ENCODE measurements at places on chromosomes 12 and 14.

- peak; percentile 17 for DNase-seq
These were observed 84.1 kb upstream of the RESF1 start for GRCh38 chr12:31874961-31875608.

DNA sequence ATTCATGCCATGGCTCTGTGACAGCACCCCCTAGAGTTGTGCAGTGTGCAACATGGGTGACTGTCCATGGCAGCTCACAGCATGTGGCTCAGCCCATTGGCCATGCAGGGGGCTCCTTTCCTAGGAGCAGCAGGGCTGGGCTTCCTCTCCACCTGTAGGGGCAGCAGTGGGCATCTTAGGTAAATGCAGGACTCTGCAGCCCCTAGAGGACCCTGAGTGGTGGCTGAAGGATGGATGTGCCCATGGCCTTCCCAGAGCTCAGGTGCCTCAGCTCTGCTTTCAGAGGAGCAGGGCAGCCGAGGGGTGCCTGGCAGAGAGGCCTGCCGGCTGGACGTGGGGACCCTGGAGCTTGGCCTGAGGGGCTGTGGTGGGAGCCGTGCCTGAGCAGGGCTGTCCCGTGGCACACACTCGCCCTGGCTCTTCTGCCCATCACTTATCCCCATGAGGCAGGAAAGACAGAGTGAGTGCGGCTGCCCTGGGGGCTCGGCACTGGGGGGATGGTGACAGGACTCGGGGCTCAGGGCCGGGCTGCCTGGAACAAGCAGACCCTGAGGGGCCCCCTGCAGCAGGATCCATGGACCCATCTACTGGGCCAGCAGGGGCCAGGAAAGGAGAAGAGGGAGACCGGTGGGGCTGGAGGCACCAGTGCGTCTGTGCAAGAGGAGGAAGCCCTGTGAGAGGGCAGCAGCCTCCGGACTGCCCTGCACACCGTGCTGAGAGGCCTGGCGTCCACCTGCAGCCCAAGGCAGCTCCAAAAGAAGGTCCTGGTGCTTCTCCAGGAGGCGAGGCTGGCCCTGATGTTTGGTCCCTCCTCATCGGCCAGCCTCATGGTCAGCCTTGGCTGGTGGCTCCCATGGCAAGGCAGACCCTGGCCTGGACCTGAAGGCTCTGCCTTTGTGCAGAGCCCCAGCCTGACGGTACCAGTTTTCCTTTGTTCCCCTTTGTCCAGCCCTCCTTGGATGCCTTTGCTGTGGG, 7.6 kb downstream of the ADSS1 start:
- no peak for DNase-seq

GRCh38 chr12:1837541-1838204, 17.3 kb downstream of the LRTM2 start:
- no peak for DNase-seq

GRCh38 chr12:95700316-95700785, 90.2 kb downstream of the NTN4 start:
- no peak for DNase-seq

DNA sequence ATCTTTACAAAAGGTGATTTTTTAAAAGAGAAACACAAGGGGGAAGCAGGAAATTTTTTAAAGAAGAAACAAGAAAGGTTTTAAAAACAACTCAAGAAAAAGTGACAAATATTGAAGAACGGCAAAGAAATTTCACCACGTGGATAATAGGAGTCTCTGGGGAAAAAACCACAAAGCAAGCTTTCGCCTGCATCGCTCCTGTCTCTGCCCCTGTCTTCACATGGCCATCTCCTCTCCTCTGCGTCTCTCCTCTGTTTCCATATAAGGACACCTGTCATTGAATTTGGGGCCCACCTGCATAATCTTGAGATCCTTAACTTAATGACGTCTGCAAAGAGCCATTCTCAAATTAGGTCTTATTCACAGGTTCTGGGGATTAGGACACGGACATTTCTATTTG, 175.8 kb downstream of the ETV6 start:
- DNase-seq, result no peak

- no peak for DNase-seq
These were observed 269.4 kb upstream of the NOVA1 start for GRCh38 chr14:26867171-26867757.

DNA sequence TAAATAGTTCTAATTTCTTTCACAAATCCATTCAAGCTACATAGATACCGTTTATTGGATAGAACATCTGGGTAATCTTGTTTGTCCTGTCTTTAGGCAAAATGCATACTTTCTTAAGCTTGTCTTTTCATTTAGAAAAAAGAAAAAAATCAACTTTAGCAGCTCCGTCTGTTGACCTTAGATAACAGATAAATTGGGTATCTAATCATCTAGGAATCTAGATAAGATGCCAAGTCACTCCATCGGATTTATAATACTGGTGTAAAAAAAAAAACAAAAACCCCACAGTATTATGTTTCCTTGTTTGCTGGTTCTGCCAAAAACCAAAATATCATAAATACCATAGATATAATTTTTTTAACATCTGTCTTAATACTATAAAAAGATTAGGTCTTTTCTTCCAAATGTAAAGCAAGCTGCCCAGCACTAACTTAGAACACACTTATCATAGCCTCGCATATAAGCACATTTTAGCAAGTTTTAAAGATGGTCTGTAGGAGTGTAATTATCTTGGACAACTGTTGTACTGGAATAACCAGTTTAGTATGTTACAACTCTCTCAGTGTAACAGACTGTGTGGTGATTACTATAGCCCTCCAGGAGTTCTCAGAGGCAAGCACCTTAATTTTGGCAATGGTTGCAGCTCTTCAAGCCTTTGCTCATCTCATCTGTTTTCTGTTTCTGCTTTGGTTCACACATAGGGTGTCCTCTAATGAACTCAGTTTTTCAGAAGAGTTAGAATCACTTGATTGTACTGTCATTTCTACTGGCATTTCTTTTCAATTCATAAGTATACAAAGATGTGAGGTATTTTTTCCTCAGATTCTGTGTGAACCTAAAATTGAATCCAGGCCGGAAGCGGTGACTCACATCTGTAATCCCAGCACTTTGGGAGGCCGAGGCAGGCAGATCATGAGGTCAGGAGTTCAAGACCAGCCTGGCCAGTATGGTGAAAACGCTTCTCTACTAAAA, 83.1 kb downstream of the ANO6 start:
- no peak for DNase-seq

DNA sequence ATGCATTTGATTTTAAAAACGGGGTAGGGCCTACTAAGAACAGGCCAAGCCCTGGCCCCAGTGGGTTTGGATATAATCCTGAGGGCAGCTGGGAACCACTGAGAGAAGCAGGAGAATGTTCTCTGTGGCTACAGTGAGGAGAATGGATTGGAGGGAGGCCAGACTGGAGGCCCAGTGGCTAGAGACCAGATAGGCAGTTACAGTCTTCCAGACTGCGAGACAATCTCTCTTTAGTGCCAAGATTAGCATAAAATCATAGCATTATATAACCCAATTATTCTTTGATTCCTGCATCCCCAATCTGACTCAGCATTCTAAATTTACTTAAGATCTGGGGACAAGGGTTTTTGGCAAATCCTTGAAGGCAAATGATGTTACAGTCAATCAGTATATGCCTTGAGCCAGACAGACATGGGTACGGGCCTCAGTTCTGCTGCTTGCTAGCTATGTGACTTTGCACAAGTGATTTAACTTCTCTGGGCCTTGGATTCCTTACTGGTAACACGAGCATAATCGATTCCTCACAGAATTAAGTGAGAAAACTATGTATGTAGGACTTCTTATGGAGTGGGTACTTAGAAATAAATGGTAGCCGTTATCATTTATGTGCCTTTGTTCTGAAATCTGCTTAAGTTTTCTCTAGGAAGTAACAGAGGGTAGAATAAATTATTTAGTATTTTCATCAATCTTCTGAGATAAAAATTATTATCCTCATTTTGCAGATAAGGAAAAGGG, 18.3 kb downstream of the NINJ2 start:
- DNase-seq, result no peak

DNA sequence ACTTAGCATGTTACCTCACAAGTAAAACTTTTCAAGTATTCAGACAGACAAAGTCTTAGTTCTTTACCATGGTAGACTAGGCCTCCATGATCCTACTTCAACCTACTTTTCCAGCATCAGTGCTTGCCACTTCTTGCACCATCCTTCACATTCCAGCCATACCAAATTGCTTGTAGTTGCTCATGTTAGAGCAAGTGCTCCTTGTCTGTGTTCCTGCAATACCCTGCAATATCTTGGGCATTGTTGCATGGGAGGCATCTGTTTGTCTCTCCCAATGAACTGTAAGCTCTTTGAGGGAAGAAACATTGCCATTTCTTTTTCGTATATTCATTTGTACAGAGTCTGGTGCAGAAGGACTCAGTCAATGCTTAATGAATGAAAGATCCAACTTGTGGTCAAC, 78.0 kb downstream of the SRGAP1 start:
- DNase-seq, result no peak

- DNase-seq, result no peak
These were observed 107.4 kb downstream of the PPP1R12A start for GRCh38 chr12:79827484-79827883.

DNA sequence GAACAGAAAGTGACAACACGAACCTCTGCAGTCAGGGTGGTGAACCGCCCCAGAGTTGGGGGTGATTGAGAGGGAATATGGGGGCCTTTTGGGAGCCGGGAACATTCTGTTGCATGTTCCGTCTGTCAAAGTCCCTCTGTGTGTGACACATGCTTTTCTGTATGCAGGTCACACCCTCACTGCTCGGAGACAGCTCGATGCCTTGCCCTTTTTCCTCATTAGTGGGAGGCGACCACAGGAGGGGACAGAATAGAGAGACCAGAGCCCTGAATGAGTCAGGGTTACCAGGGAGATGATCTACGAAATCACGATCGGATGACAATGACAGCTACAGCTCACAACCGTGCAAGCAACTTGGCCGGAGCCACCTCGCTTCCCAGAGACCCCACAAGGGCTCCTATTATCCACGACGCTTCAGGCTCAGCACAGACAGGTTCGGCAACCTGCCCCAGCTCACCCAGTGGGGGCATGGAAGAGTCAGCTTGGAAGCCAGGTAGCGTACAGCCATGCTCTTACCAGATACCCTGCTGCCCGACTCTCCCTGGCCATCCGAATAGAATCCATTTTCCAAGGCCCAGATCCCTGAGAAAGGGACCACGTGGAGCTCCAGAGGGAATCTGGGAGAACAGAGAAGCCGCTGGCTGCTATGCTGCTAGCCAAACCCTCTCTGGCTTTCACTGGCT, 38.8 kb downstream of the TESC start:
- DNase-seq, result no peak

- no peak for DNase-seq
These were observed 184.9 kb downstream of the ITPR2 start for GRCh38 chr12:26648066-26648465.

DNA sequence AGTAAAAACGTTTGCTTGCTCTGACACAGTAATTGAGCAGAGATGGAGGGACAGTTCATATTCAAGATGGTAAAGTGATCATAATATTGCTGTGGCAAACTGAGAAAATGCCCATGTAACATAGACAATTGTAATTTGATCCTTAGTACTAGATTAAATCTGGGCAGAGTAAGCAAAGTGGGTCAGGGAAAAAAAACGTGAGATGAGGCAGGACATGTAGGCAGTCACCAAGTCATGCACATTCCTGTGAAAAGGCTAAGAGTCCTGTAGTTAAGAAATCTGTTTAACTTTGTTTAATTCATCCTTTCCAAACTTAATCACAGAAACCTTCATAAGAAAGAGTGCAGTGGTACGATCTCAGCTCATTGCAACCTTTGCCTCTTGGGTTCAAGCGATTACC, 16.1 kb downstream of the BTBD7 start:
- no peak for DNase-seq

Data from activated CD4-positive, CD25-positive, alpha-beta regulatory T cell (primary cell).